ENCODE measurements at places on chromosomes 7 and 10. TPM values are rescaled to one million over a fixed set of nuclear protein-coding genes. Genes with fewer than 3 reads are reported as not detected.
A peak's percentile ranks its signal among the peaks of the same experiment; 100 is the strongest.

- DNase-seq, result no peak
Measured at GRCh38 chr10:70053218-70053840, 683 bp downstream of the MACROH2A2 start.

GRCh38 chr7:15085366-15085765 is 182.8 kb upstream of the DGKB start:
- DNase-seq, result no peak

DNA sequence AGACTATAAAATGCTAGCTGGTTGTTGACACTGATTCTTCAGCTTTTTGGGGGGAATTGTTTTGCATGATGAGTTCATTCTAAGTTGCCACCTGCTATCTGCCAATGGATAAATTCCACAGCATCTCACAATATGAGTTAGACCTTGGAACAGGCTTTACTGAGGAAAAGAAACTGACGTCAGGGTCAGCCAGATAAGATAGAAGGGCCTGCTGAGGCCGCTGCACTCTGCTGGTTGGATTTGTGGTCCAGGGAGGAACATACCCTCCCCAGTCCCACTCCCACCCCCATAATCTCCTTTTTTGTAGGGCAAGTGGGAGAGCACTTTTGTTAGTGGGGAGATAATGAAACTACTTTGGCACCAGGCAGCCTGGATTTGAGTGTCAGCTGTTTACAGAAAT is 110.6 kb upstream of the PRR15 start:
- no peak for DNase-seq

DNA sequence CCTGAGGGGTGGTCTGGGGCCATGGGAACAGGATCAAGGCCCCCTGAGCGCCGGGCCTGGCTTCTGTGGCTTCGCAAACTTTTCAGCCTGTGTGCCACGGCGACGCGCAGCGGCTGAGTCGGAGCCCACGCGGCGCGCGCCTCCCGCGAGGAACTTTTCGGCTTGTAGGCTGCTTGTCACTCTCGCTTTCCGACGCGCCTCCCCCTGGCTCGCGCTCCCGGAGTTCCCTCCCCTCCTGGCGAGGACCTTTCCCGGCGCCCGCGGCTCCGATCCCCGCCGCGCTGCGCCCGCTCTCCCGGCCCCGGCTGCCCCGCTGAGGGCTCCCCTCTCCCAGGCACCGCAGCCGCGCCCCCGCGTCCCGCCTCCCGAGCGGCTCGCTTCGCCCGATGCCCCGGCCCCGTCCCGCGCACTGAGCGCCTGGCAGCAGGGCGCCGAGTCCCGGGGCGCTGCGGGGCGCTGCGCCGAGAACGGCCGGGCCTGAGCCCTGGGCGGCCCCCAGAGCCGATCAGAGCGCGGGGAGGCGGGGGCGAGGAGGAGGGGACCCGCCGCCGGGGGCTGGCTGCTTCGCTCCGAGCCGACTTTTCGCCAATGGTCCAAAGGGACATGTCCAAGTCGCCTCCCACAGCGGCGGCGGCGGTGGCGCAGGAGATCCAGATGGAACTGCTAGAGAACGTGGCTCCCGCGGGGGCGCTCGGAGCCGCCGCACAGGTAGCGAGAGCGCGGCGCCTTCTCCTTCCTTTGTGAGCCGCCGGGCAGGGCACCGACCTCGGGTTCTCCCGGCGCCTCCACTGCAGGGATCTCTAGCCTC is at the start of gene CACNB2:
TSS of gene CACNB2 (plus strand) at position 276 of the 808 bp plus-strand sequence.
- DNase-seq, result no peak

Gene MACROH2A2
- polyA plus RNA-seq, result 87.3 TPM

DNA sequence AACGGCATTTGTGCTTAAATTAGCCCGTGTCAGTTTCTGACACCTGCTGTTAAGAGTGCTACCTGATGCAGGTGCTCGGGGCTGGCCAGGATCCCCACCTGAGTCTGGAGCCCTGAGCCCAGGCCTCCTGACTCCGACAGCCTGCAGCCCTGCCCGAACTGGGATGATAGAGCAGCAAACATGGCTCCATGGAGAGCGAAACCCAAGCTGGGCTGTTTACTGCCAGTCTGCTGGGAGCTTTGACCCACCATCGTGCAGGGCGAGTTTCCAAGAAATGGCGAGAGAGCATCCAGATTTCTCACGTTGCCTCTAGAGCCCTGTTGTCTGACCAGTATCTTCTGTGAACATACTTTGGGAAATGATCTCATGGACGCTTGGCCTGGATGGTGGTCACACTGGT is 66.2 kb downstream of the MGMT start:
- no peak for DNase-seq

- no peak for DNase-seq
Measured at GRCh38 chr10:101625821-101626412, 37.8 kb downstream of the DPCD start.

DNA sequence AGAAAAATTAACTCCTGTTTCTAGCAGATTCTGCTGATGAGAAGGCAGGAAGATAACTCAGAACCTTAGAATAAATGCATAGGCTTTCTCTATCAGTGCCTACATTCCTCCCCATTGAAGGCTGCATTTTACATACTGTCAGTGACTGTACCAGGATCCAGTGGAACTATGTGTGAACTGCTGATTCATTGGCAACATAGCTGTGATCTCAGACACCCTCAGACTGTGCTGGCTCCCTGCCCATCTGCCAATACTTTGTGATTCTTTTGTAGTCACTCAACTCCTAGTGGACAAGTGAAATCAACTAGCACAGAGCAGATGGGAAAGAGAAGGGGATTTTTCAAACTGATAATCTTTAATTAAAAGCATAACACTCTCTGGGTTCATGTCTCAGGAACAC is 375.8 kb downstream of the MDFIC start:
- DNase-seq, result no peak

Gene SNCG
- 31.4 TPM for polyA plus RNA-seq

GRCh38 chr10:61125560-61126170 is 181.7 kb upstream of the RHOBTB1 start:
- DNase-seq, result no peak

Gene KEL
- polyA plus RNA-seq, result 1.6 TPM

Gene TMEM229A
- polyA plus RNA-seq, result 0.21 TPM

GRCh38 chr10:110500515-110500905 is 2.8 kb downstream of the DUSP5 start:
- DNase-seq, result no peak

DNA sequence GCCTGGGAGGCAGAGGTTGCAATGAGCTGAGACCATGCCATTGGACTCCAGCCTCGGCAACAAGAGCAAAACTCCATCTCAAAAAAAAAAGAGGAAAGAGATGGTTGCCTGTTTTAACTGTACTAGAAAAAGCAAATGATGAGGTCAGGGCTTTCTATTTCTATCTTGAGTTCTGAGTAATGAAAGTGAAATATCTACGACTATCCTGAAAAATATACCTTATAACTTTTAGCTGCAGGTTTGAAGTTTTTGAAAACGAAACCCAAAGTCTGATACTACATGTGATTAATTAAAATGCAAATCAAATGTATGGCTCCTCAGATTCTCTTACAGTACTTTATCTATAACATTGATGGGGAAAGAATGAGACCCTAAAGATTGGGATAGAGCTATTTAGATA is 636.2 kb upstream of the LRRN3 start:
- no peak for DNase-seq

DNA sequence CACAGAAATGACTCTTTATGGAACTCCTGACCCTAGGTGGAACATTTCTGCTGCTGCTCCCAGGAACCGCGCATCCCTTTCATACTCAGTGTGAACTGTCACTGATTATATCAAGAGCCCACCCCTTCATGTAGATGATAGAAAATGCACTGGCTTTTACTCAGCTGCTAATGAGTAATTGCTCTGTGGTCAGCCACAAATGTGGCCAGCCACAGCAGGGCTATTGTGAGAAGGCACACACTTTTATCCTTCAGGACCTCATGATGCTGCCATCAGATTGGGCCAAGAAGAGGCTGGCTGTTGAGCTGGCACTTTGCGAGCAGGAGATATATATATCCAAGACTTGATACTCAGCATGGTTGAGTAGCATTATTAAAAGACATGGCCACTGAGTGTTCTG is 124.7 kb downstream of the CFAP58 start:
- DNase-seq, result no peak

DNA sequence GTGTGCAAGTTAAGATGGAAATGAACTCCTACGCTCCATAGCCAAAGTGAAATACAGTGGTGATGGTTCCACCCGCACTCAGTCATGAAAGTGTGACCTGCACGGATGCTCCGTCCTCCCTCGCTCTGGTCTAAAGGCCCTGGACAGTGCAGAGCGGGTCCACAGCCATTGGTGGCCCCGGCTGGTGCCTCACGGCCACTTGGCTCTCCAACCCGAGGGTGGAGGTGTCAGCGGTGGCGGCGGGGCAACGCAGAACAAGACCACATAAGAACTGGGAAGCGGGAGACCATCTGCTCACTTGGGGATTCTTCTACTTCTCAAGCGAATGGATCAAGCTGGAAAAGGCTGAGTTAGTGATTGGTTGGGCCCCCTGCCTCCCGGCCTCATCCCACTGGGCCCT is 60.7 kb downstream of the NKX6-2 start:
- DNase-seq, result no peak

Gene CYP2C19
- polyA plus RNA-seq, result 0.09 TPM

Gene STEAP1
- polyA plus RNA-seq, result 13.6 TPM

Gene ABCB1
- polyA plus RNA-seq, result 19.4 TPM

DNA sequence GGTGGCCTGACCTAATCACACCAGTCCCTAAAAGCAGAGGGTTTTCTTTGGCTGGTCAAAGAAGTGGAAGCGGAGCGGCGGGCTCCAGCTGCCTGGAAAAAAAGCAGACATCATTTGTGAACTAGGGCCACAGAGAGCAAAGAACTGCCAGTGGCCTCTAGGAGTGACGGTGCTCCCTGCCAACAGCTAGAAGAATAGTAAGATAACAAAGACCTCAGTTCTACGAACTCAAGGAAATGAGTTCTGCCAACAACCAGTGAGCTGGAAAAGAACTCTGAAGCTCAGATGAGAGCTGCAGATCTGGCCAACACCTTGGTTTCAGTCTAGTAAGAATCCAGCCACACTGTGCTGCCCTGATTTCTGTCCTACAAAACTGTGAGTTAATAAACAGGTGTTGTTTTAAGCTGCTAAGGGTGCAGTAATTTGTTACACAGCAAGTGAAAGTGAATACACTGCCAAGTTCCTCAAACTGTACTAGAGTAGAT is 178.0 kb downstream of the SRPK2 start:
- DNase-seq, result no peak

Gene SDK1
- polyA plus RNA-seq, result 8.2 TPM

Gene ADGRA1
- polyA plus RNA-seq, result 1.8 TPM

GRCh38 chr10:77371848-77372799 is 265.5 kb downstream of the KCNMA1 start:
- DNase-seq, result no peak

- DNase-seq, result no peak
Measured at GRCh38 chr10:13950543-13950939, 363.8 kb downstream of the PRPF18 start.

Gene TOMM7
- 388 TPM for polyA plus RNA-seq

DNA sequence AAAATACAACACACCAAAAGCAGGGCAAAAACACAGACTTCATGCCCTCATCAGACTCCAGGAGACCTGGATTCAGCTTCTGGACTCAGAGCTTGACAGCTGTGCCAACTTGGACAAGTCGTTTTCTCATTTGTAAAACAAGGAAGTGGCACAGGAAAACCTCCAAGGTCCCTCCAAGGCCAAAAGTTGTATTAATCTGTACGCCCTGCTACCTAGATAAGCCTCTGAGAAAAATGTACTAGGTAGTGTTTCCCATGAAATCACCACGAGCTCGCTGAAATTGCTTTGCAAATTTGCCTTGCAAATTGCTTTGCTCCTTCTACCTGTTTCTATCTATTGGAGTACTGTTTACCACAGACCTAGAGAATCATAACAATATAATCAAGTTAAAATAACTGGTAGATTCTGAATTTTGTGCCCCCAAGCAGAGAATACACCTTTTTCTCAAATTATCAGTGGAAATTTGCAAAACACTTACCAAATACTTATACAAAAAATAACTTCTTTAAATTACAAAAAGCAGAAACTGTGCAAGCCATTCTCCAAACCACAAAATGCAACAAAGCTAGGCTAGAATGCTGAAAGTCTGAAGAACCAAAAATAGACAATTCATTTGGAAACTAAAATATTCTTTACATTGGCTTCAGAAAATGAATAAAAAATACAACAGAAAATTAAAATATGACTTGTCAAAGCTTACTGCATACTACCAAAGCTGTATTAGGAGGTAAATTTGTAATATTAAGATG is 158.1 kb upstream of the CHST15 start:
- no peak for DNase-seq

Gene ZP3
- polyA plus RNA-seq, result 2.2 TPM

Gene SP8
- not detected for polyA plus RNA-seq

DNA sequence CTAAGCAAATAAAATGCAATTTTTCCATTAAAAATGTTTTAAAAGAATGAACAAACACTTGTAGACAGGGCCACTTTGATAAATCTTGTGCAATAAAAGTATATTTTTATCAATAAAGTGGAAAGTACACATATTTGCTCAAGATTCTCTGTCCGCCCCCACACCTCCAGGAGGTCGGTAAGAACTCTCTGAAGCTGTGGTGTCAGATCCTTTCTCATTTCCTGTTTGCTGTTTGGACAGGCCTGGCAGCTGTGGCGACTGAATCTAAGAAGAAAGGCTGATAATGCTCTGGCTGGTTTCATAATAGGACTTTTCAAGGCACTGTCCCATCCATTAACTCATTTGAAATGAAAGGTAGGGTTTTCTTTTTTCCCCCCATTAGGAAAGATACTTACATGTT is 15.3 kb upstream of the ASB4 start:
- DNase-seq, result no peak

DNA sequence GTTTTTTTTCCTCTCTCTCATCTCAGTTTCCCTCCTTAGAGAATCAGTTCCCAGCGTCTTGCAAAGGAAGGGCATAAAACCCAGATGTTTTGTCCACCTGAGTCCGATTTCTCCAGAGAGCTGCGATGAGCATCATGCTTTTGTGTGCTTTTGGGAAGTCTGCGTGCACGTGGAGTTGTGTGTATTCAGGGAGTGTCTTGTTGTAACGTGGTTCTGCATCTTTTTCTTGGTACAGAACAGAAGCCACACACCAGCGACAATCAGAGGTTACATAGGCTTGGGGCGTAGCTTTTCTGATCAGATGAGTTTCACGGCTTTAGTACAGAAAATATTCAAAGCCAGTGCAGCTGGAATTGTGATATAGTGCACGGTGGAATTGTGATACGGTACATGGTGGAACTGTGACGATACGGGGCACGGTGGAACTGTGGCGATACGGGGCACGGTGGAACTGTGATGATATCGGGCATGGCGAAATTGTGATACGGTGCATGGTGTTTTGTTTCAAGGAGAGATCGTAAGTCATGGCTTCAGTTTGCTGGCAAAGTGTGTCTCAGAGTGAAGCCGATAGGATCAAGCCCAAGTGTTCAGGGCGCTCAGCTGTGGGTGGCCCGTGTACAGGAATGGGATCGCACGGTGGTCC is 32.8 kb downstream of the FOXK1 start:
- DNase-seq, result no peak

Gene NPC1L1
- 2.5 TPM for polyA plus RNA-seq

- DNase-seq, result no peak
Measured at GRCh38 chr7:55172881-55173609, 154.2 kb downstream of the EGFR start.

- DNase-seq, result no peak
Measured at GRCh38 chr7:109437957-109438356, 868.3 kb downstream of the DNAJB9 start.

GRCh38 chr7:113710310-113711096 is 208.3 kb downstream of the PPP1R3A start:
- DNase-seq, result peak; percentile 60
